ENCODE measurements at places on chromosomes 1 and 21. TPM values are rescaled to one million over a fixed set of nuclear protein-coding genes. Genes with fewer than 3 reads are reported as not detected.

Gene AMY2A
- total RNA-seq = not detected

Gene CFAP107
- not detected for total RNA-seq

Gene POU3F1
- not detected for total RNA-seq

Gene PAQR6
- total RNA-seq = 3.6 TPM

Gene SLC9C2
- not detected for total RNA-seq

Gene TLCD4
- total RNA-seq = 3.6 TPM

Gene SHE
- total RNA-seq = 0.05 TPM

Gene C4BPB
- 2.0 TPM for total RNA-seq

Gene CEP170
- 37.1 TPM for total RNA-seq

Gene TMPRSS2
- 0.26 TPM for total RNA-seq

Gene UHMK1
- total RNA-seq = 20.9 TPM

Gene LCE3E
- not detected for total RNA-seq

Gene CELA3B
- not detected for total RNA-seq

Gene RPS27
- 5,066 TPM for total RNA-seq

Gene TMPRSS15
- not detected for total RNA-seq

Gene CFHR5
- total RNA-seq = not detected

Gene ADCY10
- 0.17 TPM for total RNA-seq

Gene PDZK1
- total RNA-seq = 0.95 TPM

Gene PEAR1
- 9.7 TPM for total RNA-seq

Gene CACHD1
- total RNA-seq = 1.7 TPM

Gene HNRNPU
- total RNA-seq = 322 TPM

Gene CYP4Z1
- not detected for total RNA-seq

Gene ATP1A4
- total RNA-seq = not detected

Gene KIAA0040
- total RNA-seq = 0.16 TPM

Gene CLCA1
- total RNA-seq = not detected

Gene CBR3
- 16.4 TPM for total RNA-seq

Gene TACSTD2
- not detected for total RNA-seq

Gene B3GALNT2
- 18.3 TPM for total RNA-seq

Gene LORICRIN
- not detected for total RNA-seq

Gene ZNF648
- total RNA-seq = not detected

Gene ANGPTL3
- not detected for total RNA-seq
